ENCODE measurements at places on chromosomes 5 and 9.

- no peak for DNase-seq
These were observed 22.9 kb downstream of the KDM4C start for GRCh38 chr9:6780690-6781089.

- DNase-seq: no peak
These were observed 68.7 kb upstream of the LARP1 start for GRCh38 chr5:154686490-154686889.

DNA sequence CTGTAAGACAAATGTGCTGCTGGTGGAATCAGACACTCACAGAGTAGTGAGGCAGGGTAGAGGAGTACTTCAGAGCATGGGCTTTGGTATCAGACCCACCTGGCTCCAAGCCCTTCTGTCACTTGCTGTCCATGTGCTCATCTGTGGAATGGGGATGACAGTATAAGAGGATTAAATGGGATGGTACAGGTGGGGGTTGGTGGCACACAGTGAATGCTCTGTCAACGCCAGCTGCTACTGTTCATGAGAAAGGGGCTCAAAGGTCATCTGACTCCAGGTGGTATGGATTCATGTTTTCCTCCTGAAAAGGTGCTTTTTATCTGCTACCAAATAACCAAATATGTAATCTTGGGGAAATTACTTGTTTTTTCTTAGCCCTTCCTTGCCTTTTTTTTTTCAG lies 23.0 kb upstream of the PPARGC1B start:
- DNase-seq: no peak

DNA sequence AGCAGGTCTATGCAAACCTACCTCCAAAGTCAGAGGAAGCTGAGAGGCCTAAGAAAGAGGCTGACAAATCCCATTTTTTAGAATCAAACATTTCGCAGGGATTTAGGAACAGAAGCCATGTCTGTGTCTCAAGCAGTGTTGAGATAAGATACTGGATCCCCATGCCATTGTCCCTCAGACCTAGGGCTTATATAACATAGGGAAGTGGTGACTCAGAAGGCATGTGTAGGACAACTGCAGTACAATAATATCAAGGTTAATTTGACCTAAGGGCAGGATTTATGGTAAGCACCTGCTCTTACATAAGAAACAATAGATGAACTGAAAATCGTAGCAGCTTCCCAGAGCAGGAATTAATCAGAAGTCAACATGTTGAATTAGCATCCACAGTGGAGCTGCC lies 459.4 kb downstream of the ANXA1 start:
- no peak for DNase-seq

GRCh38 chr5:1652873-1653697 lies 129.3 kb upstream of the LPCAT1 start:
- no peak for DNase-seq

- DNase-seq: no peak
These were observed 171.6 kb downstream of the FAM174A start for GRCh38 chr5:100706776-100707175.

DNA sequence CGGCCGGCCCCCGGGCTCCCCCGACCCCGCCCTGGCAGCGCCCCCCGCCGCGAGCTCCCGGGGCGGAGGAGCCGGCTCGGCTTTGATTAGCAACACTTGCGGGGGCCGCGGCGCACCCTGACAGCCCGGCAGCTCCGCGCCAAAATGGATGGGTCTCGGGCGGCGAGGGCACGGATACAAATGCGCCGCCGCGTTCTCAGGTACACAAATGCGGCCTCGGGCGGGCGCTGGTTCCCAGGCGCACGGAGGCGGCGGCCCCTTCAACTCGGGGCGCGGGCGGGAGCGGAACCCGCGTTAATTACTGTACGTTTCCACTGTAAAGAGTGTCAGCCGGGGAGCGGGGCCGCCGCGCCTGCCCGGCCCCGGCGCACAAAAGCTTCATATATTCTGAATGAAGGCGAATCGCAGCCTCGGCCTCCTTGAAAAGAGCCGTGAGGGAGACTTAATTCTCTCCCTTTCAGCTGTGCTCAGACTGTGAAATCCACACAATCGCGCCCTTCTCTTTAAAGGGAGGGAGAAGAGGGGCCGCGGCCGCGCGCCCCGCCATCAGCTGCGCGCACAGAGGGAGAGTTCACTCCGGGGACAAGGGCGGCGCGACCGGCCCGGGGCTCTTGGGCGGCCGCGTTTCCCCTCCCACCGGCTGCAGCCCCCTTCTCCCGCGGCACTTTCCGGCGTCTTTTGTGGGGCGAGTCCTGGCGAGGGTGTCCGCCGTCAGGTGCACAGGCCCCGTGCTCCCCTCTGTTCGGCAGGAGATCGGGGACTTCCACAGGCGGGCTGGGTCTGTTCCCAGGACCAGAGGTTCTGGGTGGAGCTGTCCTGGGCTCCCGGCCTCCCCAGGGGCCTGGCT lies 27.0 kb downstream of the MSX2 start:
- no peak for DNase-seq
